ENCODE measurements at places on chromosomes 5 and 9. TPM values are rescaled to one million over a fixed set of nuclear protein-coding genes. Genes with fewer than 3 reads are reported as not detected.

GRCh38 chr5:68478301-68479095, 262.9 kb downstream of the PIK3R1 start:
- peak; percentile 57 for DNase-seq

The BAG1 gene
- total RNA-seq = 48.2 TPM

DNA sequence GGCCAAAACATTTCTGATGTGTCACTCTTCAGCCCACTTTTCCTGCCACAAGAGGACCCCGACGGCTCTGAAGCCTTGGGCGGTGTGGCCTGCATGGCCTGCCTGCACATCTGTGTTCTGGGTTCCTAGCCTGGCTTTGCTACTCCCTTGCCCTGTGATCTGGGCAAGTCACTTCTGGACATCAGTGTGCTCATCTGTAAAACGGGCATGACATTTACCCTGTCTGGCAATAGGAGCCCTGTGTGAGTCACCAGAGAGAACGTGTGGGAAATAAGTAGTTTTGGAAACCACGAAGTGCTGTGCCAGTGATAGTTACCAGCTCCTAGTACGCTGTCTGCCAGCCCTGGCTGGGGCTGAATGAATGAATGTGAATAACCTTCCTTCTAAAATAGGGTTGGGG, 90.8 kb downstream of the MACROH2A1 start:
- DNase-seq = no peak

DNA sequence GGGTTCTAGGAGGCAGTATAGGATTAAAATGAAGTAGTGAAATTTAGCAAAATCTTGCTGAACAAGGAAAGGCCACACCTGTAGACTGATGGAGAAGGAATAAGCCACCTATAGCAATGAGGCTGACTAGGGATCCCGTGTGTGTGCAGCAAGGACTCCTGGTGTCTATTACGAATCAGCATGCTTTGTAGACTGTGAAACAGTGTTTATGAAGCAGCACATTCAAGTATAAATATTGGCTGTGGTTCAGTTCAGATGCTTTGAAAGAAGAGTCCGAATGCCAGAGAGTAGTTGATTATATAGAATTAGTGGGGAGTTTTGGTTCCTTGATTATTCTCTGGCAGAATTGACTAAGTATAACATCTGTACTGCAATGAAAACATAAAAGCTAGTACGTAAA, 41.8 kb downstream of the CAST start:
- no peak for DNase-seq

- DNase-seq = no peak
Observed at GRCh38 chr5:178467568-178468195, 122.5 kb downstream of the COL23A1 start.

DNA sequence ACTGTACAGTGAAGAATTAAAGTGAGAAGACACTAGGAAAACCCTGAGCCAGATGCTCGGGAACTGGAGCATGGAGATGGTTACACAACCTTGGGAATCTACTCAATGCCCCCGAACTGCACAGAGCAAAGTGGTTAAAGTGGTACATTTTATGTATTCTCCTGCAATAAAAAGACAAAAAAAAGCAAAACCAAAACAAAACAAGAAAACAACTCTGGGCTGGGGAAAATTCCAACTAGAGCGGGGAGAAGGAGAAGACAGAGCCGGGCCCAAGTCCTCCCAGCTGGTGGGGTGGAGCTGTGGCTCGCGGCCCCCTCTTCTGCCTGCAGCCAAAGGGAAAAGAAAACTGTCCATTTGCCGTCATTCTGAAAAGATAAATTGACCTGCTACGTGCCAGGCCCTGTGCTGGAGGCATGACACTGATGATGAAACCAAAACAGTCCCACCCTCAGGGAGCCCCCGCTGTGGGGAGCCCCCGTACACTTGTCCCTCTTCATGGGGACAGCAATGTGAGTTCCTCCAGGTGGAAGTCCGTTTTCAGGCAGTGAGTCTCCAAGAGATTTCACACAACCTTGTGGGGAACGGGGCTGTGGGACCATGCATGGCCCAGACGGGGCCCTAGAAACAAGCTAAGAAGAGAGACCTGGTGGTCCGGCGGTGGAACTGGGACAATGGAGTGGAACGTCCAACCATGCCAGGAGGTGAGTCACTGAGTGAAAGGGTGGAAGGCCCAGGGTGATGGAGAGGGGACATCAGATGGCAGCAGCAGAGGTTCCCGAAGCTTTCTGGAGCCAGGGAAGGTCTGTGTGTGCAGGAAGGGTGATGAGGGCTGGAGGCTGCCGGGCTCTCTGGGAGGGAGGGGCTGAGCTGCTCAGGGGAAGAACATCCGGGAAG, 114.8 kb upstream of the COL5A1 start:
- no peak for DNase-seq

The NPR3 gene
- total RNA-seq = 0.23 TPM

The GFPT2 gene
- total RNA-seq = 1.1 TPM

DNA sequence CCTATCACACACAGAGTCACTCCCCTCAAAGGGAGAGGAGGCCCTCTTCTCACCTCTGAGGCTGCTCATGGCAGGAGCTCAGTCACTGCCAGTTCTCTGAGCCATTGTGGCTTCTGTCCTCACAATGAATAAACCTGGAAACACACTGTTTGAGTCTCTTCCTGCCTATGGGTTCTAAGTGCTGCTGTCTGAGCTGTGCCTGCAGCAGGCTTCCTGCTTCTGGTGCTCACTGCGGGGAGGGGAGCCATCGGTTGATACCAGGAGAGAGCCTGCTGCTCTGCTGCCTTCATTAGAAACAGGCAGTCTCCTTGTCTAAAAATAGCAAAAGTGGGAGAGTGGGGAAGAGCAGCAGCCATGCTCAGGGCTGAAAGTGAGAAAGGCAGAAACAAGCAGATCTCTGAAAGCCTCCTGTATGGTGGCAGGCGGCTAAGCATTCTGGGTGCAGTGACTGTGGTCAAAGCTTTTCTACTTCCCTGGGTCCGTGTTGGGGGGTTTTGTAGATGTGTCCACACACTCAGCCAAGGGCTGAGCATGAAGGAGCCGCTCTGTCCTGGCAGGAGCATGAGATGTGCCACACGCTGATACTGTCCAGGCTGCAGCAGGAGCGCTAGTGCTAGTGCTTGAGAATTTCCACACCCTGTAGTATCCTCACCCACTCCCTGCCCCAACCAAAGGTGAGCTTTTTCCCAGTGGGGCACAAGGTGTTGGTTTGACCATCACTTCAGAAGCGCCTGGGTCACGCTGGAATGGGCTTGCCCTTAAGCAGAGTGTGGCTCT, 34.2 kb downstream of the PRKACG start:
- no peak for DNase-seq

DNA sequence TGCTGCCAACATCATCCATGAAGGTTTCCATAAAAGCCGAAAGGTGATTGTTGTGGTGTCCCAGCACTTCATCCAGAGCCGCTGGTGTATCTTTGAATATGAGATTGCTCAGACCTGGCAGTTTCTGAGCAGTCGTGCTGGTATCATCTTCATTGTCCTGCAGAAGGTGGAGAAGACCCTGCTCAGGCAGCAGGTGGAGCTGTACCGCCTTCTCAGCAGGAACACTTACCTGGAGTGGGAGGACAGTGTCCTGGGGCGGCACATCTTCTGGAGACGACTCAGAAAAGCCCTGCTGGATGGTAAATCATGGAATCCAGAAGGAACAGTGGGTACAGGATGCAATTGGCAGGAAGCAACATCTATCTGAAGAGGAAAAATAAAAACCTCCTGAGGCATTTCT, 10.1 kb downstream of the TLR4 start:
- DNase-seq = no peak

The PCDHGB6 gene
- total RNA-seq = 2.6 TPM

The SPATA6L gene
- total RNA-seq = not detected

GRCh38 chr9:82939451-82939850, 123.5 kb downstream of the RASEF start:
- DNase-seq = no peak

GRCh38 chr9:73118898-73119554, 32.6 kb upstream of the ANXA1 start:
- no peak for DNase-seq

- DNase-seq = no peak
Observed at GRCh38 chr9:102985162-102985895, 9.8 kb upstream of the CYLC2 start.

The NDUFA8 gene
- 96.1 TPM for total RNA-seq
